Motor neuron (in vitro differentiated cells): ENCODE measurements at places on chromosomes 13 and 19. TPM values are rescaled to one million over a fixed set of nuclear protein-coding genes. Genes with fewer than 3 reads are reported as not detected.

LGALS4 gene
- 1.4 and 2.4 TPM in 2 replicates for total RNA-seq

LRCH1 gene
- 6.8 and 7.0 TPM in 2 replicates for total RNA-seq

- no peak for ATAC-seq
Measured at GRCh38 chr13:94352057-94352456, 127.4 kb downstream of the DCT start.

DNA sequence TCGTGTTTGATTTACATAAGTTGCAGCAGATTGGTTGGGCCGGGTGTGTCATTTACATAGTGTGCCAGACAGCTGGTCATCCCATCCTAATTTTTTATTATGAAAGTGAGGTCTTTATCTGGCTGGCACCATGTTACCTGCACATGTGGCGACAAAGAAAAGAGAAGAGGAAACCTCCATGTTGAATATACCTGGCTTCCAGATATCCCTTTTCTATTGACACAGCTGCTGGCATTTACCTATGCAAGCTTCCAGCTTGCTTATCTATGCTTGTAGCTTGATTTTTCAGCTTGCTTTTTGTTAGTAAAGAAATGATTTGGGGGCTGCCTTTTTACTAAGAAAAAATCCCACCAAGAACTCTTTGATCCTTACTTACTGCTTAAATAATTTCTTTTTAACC lies 681.3 kb upstream of the SLITRK1 start:
- no peak for ATAC-seq
